ENCODE measurements at places on chromosomes 7 and 10.

- no peak for DNase-seq
Observed at GRCh38 chr7:32116436-32116835, 46.2 kb upstream of the PDE1C start.

DNA sequence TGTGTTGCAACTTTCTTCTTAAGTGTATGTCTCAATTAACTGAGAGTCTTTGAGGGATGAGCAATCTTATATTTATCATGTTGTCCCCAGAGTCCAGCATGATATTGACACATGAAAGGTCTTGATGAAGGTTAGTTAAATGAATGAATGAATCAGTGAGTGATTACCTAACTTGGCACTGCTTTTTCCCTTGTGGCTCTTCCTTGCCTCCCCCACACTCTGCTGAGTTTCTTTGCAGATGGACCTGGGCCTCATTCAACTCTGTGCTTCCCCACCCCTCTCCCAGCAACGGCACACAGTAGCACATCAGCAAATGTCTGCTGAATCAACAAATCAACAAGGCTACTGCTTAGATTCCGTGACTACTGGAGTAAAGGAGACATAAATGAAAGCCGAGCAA lies 235.1 kb upstream of the CXCL12 start:
- no peak for DNase-seq

- DNase-seq = no peak
Observed at GRCh38 chr10:53841483-53842145, 959.4 kb downstream of the PCDH15 start.

GRCh38 chr10:123991611-123992570 lies 100.3 kb upstream of the CPXM2 start:
- DNase-seq = no peak

- no peak for DNase-seq
Observed at GRCh38 chr10:47365431-47366180, 17.4 kb downstream of the RBP3 start.

DNA sequence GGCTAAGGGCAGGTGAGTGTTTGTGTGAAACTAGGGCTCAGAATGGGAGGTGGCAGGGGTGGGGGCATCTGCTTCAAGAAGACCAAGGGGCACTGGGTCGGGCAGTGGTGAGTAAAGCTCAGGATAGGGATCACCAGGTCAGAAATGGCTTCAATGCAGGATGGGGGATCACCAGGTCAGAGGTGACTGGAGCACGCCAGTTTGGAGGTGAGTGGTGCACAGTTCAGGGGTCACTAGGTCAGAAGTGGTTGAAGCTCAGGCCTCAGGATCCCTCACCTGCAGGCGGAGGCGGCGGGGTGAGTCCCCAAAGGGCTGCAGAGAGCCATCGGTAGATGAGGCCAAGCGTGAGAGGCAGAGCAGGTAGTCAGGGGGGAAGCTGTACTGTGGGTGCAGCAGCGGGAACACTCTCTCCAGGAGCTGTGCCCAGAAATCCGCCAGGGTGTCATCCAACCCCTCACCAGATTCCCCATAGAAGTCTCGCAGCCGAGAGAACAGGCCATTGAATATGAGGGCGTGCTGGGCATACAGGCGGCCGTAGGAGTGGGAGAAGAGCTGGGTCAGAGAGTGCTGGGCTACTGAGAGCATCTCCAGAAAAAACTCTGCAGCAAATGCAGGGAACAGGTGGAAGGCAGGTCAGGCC lies 1.8 kb downstream of the GPC2 start:
- no peak for DNase-seq

DNA sequence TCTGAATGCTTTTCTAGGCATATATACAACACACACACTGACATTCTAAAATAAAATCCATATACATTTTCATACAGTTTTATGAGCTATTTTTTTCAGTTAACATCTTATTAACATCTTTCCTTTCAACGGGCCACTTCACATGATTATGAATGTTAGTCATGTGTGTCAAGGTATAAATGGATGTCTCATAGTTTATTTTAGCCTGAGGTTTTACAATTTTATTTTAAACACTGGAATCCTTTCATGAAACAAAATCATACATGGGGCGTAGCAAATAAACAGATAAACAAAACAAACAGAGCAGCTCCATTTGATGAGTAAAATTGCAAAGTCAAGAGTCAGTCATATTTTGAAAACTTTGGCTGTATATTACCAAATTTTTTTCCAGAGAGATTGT lies 120.1 kb upstream of the AOAH start:
- DNase-seq = no peak

DNA sequence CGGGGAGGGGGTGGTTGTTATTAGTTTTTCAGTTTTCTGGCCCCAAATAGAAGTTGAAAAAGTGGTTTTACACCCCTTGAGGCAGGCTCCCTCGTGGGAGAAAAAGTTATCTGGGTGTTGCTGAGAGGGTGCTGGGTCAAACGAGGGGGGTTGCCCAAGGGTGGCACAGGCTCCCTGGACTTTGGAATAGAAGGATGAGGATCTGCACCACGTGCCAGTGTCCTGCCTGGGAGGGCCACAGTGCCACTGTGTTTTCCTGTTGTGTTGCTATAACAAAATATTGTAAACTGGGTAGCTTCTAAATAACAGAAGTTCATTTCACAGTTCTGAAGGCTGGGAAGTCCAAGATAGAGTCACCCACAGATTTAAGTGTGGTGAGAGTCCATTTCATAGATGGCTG lies 181.9 kb downstream of the CXCL12 start:
- no peak for DNase-seq

DNA sequence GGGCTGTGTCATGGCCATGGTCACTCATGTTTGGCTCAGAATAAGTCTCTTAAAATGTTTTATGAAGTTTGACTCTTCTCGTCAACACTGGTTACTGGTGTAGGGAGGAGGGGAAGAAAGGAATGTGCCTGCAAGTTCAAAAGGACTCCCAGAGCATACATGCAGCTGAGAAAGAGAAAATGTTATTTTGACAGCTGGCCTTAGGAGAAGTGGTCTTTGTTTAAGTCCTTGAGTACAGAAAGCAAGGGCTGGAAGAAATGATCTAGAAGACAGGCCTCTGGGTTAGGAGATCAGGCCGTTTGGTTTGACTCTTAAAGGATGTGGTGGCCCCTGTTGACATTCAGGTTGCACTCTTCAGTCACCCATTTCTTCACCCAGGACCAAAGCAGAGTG lies 245.5 kb downstream of the REEP3 start:
- no peak for DNase-seq

- no peak for DNase-seq
Observed at GRCh38 chr10:12539350-12540164, 190.2 kb downstream of the CAMK1D start.

GRCh38 chr7:36533717-36534116 lies 144.1 kb downstream of the ANLN start:
- DNase-seq = no peak

- no peak for DNase-seq
Observed at GRCh38 chr7:124426621-124427020, 339.0 kb downstream of the GPR37 start.

DNA sequence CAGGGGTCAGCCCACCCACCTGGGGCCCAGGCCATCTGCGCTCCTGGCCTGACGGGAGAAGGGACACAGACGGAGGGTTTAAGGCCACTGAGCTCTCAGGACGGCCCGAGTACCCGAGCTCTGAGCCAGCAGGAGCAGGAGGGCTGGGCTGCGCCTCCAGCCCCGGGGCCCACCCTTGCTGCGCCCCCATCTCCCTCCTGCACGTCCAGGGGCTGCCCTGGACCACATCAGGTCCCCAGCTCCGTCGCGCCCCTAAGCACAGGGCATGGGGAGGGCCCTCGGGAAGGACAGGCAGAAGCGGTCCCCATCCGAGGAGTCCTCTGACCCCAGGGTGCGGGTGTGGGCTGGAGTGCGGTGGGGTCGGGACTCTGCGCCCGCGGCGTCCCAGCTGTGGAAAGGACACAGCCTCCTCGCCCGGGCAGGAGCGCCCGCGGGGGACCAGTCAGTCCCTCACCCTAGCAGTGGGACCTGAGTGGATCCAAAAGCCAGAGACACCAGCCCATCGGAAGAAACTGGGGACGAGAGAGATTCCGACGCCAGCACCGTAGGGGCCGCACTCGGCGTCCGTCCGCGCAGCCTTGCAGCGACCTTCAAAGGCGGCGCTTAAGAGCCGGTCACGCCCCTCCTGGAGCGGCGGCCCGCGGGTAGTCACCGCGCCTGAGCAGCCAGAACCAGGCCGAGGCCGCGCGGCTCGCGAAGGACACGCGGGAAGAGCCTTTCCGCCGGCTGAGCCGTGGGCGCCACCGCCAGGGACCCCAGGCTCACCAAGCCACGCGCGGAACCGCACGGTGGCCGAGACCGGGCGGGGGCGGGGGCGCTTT lies 15.9 kb downstream of the CAMK2B start:
- DNase-seq = no peak

DNA sequence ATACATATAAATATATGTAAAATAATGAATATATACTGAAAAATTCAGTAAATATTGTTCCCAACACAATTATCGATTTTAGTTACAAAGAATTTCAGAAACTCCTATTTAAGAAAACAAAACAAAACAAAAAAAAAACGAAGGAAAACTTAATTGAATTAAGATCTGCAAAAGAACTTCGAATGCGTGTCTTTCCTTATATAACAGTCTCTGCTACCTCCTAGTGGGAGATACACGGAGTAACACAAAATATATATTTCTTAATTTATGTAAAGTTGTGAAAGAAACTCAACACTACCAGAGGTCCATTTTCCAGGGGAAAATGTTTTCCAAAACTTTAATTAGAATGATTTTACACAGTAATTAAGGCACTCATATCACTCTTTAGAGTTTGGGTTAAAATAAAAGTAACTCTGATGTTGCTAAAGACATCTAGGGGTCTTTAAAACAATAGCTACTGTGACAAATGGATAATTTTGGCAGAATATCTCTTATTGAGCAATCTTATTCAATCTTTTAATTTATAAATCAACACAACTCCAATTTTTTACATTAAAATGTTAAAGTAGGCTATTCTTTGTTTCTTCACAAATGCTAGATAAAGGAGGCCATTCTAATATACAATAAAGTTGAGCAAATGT lies 41.6 kb downstream of the NEBL start:
- DNase-seq = no peak

- no peak for DNase-seq
Observed at GRCh38 chr10:71351628-71352319, 32.7 kb downstream of the SLC29A3 start.

- no peak for DNase-seq
Observed at GRCh38 chr7:152054367-152055230, 29.1 kb downstream of the GALNT11 start.

DNA sequence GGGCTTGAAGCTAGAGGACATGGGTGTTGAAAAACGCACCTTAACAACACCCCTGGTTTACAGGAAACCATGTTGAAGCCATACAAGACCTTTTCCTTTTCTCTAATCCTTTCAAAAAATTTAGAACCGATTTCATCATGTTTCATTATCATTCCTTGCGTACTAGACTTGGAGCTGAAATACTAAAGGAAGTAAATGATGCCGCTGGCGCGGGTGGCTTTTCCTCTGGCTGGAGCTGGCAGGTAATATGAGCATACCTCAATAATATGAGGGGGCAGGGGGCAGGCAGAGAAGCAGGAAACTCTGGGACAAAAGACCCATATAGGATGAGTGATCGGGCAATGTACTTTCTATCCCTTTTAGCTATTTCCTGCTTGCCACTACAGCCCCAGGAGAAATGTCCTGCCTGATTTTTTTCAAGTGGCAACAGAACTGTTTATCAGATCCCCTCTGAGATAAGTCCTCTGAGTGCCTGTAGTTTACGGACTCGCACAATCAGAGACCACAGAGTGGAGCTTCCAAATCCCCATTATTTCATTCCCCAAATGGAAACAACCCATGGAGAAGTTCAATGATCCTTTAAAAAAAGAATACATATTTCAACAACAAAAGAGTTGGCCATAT lies 450.1 kb downstream of the KCNMA1 start:
- DNase-seq = no peak

- no peak for DNase-seq
Observed at GRCh38 chr7:142697270-142697669, 52.0 kb upstream of the PRSS1 start.

DNA sequence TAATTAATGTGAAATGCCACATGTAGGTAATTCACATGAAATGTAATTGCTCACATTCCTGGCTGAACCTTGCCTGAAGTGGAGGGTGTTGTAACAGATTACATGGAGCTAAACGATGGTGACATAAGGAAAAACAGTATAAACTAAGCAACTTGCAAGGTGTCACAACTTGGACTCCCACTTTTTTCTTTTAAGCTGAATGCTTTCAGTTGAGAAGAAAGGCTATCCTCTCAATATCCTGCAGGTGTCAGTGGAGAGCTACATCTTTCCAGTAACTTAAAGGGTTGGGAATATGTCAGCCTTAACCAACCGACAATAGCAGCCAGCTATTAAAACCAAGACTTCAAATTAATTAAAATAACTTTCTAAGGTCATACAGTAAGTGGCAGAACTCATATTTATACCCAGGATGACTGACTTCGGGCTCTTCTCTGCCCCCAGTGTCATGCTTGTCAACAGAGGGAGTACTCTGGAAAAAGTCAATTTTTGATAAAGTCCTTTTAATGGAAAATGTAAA lies 33.7 kb downstream of the NRBF2 start:
- no peak for DNase-seq

DNA sequence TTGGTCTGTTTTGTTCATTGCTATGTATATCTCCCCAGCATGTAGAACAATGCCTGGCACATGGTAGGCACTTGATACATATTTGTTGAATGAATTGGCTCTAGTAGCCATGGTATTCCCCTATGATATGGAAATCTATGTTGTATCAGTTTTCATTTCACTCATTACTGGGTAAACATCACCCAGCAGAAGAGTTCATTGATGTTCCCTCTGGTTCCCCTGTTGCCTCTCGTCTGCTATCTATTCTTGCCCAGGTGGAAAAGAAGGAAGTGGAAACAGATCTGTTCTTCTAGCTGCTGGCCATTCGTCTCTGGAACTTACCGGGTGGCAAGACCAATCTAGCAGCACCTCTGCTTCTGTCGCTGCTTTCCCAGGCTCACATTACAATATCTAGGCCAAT lies 71.5 kb downstream of the LRRC4 start:
- no peak for DNase-seq
